ENCODE measurements at places on chromosomes 16 and 17.
A peak's percentile ranks its signal among the peaks of the same experiment; 100 is the strongest.

- DNase-seq = no peak
These were observed 5.5 kb downstream of the SERPINF1 start for GRCh38 chr17:1767358-1767757.

- no peak for DNase-seq
These were observed 446.9 kb downstream of the UTP18 start for GRCh38 chr17:51707216-51707615.

DNA sequence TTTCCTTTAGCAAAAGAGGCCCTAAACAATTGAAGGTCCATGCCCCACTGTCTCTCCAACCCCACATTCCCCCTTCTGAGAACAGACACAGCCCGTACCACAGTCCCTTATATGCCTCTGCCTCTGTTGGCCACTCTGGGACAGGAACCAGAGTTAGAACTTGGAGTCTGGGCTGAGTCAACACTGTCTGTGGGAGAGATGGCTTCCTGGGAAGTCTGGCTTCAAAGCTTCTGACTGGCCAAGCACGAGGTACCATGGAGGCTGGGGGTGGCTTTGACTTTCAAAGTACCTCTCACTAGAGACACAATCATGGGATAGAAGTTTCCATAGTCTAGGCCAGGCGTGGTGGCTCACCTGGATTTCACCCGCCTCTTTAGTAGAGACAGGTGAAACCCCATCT is 14.9 kb upstream of the SPOP start:
- no peak for DNase-seq

GRCh38 chr16:8931859-8932258 is 31.8 kb downstream of the USP7 start:
- no peak for DNase-seq

- no peak for DNase-seq
These were observed 44.8 kb downstream of the PRMT7 start for GRCh38 chr16:68355447-68356248.

DNA sequence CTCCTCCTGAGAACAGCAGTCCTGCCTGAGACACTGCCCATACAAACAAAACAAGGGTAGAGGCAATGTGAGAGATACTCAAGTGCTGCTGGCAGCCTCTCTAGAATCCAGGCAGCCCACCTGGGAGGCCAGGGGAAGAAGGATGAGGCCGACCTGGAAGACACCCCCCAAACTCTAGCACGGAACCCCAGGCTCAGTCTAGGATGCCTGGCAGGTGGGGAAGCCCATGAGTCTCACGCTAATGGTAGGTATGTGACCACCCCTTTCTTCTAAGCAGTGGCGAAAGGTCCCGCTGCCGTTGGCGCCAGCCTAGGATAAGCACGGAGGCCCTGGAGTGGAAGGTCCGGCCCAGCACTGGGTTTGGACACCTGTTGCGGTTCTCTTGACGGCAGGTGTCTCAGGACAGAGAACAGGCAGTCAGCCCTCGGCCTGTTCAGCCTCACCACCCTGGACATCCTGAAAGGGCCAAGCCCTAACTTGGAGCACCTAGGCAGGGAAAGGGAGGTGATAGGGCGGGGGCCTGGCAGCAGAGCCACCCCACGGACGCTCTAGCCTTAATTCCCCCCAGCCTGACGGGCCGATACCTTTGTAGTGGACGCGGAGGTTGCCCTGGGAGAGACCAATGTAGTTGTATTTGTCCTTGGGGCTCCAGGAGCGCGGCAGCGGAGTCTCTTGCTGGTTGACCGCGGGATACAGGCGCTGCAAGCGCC is 487 bp downstream of the RANBP10 start:
- no peak for DNase-seq

DNA sequence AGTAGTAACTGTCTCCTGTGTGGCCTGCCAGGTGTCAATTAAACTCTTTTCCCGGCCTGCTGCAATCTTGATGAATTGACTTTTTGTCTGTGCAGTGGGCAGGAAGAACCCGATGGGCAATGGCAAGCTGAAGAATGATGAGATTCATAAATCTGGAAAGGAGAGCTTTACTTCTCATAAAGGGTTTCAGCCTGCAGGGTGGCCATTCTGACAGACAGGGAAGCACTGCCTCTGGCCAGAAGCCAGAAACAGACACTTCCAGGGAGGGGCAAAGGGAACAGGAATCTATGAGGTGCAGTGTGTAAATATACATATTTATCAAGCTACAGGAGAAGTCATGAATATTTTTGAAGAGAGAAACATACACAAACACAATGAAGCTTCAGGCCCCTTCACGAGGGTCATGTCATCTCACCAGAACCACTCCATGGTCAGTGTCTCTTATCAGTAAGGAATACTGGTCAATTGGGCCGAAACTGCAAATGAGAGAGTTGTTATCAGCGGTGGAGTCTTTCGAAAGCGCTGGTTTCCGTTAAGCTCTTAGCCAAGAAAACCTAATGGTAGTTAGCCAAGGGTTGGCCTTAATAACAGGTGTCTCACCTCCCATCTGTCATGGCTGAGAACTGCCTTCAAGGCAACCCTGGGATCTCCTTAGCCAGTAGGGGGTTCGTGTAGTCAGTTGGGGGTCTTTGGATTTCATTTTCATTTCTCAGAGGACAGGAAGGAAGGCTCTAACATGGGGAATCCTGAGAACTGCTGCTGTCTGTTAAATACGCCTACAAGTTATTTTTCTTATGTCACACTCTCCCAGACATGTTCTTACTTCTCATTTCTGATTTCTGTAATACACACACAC is 1.2 kb upstream of the NARF start:
- no peak for DNase-seq

DNA sequence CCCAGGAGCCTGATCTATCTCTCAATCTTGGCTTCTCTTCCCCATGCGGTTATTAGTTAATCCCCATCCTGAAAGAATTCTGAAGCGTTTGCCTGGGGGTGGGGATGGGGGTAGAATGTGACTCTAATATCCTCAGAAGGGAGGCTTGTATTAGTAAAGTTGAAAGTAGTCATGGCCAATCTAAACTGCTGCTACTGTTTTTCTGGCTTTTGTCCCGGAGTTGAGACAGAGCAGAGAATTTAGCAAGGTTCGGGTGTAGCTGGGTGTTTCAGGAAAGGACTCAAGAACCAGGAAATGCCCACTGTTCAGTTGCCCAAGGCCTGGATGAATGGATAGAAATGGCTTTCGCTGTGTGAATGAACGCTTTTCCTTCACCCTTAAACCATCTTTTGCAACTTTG is 17.6 kb upstream of the ITGAM start:
- DNase-seq = no peak

- no peak for DNase-seq
These were observed 29.9 kb downstream of the SMARCE1 start for GRCh38 chr17:40617678-40618240.

DNA sequence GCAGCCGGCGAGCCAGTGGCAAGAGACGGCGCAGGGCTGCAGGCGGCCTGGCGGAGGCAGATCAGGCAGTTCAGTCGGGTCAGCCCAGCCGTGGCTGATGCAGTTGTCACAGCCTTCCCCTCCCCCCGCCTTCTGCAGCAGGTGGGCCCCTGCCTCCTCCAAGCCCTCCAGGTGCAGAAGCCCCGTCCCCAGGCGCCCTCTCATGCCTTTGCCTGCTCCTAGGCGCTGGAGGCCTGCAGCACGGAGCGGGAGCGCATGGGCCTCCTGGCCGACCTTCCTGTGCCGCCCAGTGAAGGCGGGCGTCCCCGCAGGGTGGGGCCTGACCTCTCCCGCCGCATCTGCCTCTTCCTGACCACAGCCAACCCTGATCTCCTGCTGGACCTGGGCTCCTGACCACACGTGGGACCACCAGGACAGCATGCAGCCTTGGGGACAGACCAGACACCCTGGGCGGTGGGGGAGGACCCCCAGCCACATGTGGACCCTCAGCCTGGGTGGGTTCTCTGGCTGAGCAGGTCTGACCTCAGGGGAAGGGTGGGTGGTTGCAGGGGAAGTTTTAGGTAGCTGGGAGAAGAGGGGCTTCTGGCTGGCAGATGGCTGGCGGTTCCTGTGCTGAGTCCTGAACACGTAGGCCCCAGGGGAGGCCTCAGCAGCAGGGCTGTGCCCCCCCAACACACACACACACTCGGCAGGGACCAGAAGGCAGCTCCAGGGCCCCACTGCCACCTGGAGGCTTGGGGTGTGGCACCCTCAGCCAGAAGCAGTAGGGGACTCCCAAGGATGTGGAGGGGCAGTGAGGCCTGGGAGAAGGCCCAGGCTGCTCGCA is 3.1 kb upstream of the MRPS34 start:
- no peak for DNase-seq

DNA sequence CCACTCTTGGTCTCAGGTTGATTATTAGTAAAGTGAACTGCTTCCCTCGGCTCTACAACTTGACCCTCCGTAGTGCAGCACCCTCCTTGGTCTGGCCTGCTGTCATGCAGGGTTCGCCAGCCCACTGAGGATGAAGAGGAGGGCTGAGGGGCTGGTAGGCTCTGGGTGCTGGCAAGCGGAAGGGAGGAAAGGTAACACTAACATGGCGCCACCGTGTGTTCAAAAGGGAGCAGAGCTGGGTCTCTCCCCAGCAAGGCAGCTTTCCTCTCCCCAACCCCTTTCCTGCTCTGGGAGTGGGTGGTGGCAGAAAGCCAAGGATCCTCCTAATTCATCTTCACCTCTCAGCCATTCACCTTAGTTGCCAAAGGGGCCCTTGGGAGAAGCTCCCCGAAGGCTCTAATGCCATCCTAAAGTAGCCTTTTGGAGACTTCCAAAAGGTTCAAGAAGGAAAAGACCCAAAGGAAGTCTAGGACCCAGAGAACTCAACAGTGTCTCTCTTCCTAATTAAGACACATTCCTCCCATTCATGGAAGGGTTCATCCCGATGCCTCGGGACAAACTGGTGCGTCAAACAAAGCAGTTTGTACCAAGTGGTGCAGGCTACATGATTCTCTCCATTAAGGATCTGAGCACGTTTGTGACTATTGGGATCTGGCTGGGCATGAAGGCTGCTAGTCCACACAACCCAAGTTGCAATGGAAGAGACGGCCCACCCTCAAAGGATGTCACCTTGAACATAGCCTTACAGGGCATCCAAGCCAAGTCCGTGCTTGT is 90.8 kb upstream of the TOB1 start:
- no peak for DNase-seq

DNA sequence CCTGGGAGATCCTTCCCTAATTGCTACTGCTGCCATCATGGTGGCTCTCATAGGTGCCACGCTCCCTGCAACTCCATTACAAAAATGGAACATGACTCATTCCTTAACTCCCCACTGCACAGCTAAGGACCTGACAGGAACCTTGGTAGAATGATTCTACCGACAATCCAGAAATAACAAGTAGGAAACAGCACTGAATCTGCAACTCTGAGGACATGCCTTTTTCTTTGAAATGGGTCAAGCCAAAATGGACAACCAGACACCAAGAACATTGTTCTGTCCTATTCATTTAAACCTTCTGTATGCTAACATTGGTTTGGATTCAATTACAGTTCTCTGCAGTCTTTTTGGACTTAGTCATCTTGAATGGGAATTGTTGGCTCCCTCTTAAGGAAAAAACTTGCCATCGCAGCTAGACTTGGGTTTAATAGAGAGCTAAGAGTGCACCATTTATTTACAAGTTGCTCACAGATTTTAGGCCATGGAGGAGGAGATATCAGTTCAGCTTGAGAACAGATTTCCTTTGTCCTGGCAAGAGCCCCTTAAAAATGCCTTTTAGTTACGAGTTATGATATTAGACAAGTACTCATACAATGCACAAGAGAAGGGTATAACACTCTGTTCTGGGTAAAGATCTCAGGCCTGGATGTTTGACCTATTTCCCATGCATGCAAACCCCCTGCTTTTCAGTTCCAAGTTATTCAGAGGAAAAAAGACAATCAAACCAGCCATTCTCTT is 20.9 kb upstream of the NSRP1 start:
- peak; percentile 49 for DNase-seq

GRCh38 chr16:74601126-74601871 is 5.6 kb downstream of the GLG1 start:
- no peak for DNase-seq

- DNase-seq = no peak
These were observed 25.8 kb downstream of the ENGASE start for GRCh38 chr17:79100405-79100804.

DNA sequence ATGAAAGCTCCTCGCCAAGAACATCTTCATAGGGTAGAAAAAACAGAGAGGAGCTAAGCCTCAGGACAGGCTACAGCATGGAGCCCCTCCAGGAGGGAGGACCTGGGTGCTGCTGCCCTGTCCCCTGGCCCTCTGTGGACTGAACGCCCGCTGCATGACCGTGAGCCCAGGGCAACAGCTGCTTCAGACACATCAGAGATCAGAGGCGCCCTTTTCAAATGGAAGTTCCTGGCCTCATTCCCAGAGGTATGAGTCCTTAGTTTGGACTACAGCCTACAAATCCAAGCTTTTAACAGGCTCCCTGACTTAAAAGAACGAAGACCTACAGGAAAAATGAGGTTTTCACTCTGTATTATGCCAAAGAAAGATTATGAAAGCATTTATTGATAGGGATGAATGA is 48.5 kb downstream of the ZNF18 start:
- DNase-seq = peak; percentile 54

DNA sequence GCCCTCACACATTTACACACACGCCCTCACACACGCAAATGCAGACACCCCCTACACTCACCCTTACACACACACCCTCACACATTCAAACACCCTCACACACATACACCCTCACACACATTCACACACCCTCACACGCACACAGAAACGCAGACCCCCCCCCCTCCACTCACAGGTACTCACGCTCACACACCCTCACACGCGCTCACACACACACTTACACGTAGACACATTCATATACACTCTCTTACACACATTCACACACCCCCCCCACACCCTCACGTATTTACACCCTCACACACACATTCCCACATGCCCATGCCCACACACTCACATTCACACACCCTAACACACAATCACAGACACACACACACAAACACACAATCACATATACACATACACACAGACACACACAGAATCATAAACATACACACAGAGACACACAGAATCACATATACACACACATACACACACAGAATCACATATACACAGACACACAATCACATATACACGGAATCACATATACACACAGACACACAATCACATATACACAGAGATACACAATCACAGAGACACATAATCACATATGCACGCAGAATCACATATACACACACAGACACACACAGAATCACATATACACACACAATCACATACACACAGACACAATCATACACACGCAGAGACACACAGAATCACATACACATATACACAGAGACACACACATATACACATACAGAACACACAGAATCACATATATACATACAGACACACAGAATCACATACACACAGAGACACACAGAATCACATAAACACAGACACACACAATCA is 250.1 kb upstream of the RPL38 start:
- DNase-seq = no peak

DNA sequence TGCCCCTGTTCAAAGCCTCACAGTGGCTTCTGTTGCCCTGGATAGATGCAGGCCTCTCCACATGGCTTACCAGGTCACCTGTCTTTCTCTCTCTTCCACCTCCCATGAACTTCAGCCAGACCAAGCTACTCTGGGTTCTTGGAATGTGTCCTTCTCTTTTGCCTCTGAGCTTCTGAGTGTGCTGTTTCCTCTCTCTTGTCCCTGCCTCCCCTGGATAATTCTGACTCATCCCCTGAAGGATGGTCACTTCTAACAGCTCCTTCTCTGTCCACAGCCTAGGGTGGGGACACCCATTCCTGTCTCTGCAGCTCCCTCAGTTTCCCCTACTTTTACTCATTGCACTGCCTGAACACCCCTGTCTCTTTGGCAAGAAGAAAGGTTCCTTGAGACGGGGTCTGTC is 2.9 kb downstream of the GUCY2D start:
- no peak for DNase-seq

Data from AG09309 (cell line).